Esophagus squamous epithelium (tissue), 5 donors: ENCODE measurements at places on chromosomes 11 and 22.

GRCh38 chr11:134637091-134638015, 225.3 kb upstream of the B3GAT1 start:
- no peak for DNase-seq

DNA sequence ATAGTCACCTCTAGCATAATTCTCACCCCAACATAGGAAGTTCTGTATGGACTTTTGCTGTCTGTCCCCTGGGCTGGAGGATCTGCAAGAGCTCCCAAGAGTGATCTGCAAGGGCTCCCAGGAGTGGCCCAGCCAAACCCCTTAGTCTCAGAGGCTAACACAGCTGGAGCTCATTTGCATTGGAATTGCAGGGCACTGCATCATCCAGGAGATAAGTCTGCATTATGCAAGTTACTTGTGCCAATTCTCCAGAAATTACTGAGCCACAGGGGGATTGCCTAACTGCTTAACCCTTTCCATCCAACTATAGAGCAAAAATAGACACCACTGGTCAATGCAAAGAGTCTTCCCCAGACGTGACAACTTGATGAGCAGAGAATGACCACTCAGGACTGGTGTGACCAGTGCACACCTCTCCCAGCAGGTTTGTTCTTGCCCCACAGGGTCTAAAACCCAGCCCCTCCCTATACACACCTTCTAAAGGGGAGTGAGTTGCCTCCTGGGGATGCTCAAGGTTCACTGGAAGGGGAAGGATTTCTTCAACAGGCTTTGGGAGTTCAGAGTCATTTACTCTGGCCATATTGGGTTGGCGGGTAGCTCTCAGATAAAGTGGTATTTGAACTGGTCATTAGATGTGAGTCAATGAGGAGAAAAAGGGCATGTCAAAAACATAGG, 38.4 kb downstream of the POU2AF3 start:
- no peak for DNase-seq

DNA sequence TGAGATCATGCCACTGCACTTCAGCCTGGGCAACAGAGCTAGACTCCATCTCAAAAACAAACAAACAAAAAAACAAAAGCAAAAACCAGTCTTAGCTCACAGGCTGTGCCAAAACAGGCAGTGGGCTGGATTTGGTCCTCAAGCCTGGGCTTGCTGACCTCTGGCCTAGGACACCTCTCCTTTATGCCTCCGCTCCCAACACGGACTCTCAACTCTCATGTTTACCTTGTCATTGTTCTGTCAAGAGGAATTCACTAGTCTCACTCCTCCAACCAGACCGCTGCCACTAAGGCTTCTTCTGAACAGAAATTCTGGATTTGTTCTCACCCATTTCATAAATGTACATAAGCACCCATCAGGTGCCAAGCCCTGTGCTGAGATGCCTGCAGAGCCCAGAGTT, 42.6 kb downstream of the FAM83F start:
- no peak for DNase-seq

DNA sequence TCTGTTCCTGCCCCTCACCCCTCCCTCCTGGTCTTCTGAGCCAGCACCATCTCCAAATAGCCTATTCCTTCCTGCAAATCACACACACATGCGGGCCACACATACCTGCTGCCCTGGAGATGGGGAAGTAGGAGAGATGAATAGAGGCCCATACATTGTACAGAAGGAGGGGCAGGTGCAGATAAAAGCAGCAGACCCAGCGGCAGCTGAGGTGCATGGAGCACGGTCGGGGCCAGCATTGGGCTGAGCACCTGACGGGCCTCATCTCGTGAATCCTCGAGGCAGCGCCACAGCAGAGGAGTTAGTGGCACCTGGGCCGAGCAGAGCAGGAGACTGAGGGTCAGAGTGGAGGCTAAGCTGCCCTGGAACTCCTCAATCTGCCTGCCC, 941.8 kb downstream of the BRD1 start:
- DNase-seq, result no peak

DNA sequence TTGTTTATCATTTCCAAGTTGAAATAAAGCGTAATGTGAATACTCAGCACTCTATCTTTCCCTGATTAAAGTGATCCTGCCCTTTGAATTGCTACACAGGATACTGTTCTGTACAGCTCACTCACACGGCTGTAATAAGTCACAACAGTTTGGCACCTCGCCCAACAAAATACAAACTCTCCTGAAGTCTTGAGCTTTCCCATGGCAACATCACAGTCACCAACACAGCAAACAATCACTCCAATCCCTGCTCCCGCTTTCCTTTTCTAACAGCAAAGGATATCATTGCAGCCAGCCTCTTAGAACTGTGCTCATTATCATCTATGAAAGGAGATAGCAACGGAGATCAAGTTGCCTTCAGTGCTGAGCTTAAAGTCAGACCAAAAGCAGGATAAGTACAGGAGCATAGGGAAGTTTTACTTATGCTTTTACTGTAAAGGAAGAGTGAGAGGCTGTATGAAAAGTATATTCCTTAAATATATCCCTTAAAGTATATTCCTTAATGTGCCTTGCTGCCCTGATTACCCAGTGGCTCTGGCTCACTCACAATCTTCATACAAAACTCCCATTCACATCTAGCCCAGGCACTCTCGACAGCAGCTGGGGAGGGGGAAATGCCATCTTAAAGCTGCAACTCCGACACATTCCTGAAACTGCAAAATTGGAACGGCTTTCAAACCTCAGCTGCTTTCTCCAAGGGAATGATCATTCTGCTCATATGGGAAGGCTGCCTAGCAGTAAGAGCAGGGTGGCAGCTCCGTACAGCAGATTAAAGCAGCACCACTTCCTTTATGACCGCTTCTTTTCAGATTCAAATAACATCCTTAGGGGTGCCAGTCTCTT, 35.8 kb downstream of the MAML2 start:
- peak; percentile 48 for DNase-seq

DNA sequence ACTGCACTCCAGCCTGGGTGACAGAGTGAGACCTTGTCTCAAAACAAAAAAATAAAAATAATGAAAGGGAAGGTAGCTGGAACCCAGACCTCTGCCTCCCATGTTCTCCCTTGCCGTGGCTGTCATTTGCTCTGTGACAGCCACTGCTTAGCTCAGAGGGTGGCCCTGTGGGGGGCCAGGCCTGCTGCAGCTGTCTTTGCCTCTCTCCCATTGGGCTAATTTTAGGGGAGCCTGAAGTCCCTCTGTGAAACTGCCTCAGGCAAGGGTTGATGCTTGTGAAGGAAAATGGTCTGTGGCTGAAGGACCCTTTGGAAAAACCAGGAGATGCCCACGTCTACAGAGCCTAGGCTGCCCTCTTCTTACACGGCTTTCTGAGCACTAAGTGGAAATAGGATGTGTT, 42.9 kb downstream of the C11orf91 start:
- DNase-seq, result no peak

DNA sequence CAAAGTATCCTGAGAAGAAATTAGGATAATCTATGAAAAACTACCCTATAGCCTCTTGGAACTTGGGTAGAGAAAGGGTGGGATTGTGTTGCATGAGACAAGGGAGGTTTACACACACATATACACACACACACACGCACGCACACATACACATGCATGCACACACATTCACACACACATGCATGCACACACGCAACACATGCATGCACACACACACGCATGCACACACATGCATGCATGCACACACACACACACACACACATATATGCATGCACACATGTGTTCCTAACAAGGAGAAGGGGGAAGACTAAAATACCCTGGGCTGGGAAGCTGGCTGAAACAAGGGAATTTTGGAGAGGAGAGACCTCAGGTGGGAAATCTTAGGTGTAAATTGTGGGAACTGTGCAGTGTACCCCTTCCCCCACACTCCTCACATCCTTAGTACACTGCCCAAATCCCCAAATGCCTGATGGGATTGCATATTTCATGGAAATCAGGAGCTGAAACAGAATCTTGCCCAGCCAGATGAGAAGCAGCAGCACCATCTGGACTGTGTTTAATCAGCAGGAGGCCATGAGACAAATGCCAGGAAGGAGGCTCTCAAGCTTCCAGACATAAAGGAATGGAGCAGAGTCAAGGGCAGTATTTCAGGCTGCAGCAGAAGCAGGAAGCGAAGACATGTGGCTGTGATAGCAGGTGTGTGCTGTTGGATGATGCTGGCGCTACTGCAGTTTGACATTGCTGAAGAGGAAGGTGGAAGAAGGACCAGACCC, 14.6 kb upstream of the POLD3 start:
- no peak for DNase-seq

GRCh38 chr11:95322539-95322938, 91.5 kb upstream of the SESN3 start:
- DNase-seq, result no peak

GRCh38 chr11:95688015-95688414, 101.6 kb downstream of the FAM76B start:
- no peak for DNase-seq

DNA sequence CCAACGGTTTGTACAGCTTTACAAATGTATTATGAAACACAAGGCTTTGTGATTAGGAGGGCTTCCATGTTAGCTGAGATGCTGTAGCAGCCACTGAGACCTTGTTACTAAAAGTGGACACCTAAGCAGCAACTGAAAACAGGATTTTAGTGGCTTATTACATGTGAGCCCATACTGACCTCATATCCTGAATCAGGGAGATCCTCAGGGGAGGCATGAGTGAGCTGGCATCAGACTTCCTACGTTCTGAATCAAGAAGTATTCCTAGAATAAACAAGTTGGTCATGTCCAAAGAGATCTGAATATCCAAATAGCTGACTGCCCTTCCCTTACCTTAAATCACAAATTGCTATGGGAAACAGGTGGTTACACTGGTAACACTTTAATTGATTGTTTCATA, 59.1 kb upstream of the SCUBE2 start:
- DNase-seq, result no peak

DNA sequence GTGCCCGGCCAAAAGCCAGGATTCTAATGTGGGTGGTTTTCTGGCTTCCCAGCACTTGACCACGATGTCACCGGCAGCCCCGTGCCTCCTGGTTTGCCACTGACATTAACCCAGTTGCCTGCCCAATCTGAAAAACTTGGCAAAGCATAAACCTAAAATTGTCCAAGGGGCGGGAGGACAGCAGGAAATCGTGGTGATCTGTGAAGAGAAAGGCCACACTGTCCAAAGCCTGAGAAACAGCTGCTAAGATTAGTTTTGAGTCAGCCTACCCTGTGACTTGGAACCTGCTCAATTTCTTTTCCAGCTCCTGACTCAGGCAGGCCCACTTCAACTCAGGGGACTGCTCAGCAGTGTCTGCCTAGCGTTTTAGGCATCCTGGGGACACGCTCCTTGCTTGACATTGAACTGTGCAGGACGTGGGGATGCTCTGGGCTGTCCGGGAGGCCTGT, 8.2 kb upstream of the F2 start:
- DNase-seq, result no peak

- DNase-seq, result no peak
These were observed 97.4 kb downstream of the CHST1 start for GRCh38 chr11:45568049-45568448.

- no peak for DNase-seq
These were observed 2.5 kb upstream of the SUSD2 start for GRCh38 chr22:24178502-24179440.

- no peak for DNase-seq
These were observed 60.4 kb downstream of the MCHR1 start for GRCh38 chr22:40739721-40740120.

GRCh38 chr11:31804312-31805036, 6.6 kb downstream of the PAX6 start:
- no peak for DNase-seq

DNA sequence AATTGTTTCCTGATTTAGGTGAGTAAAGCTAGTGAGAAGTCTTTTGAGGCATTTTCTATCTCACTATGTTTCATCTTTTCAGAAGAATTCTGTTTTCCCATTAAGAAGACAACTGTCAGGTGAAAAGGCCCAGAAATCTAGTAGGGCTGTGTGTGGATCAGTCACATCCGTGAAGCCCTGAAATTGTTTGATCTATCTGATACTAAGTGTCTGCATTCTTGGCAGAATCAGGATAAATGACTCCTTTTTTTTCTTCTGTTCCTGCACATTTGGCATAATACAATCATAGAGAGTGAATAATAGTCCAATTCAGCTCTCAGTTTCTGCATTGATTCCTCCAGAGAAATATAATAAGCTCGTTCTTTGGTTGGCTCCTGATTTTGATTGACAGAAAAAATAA, 208.3 kb downstream of the NAV2 start:
- DNase-seq, result no peak

GRCh38 chr11:41334007-41334933, 125.2 kb downstream of the LRRC4C start:
- DNase-seq, result no peak

DNA sequence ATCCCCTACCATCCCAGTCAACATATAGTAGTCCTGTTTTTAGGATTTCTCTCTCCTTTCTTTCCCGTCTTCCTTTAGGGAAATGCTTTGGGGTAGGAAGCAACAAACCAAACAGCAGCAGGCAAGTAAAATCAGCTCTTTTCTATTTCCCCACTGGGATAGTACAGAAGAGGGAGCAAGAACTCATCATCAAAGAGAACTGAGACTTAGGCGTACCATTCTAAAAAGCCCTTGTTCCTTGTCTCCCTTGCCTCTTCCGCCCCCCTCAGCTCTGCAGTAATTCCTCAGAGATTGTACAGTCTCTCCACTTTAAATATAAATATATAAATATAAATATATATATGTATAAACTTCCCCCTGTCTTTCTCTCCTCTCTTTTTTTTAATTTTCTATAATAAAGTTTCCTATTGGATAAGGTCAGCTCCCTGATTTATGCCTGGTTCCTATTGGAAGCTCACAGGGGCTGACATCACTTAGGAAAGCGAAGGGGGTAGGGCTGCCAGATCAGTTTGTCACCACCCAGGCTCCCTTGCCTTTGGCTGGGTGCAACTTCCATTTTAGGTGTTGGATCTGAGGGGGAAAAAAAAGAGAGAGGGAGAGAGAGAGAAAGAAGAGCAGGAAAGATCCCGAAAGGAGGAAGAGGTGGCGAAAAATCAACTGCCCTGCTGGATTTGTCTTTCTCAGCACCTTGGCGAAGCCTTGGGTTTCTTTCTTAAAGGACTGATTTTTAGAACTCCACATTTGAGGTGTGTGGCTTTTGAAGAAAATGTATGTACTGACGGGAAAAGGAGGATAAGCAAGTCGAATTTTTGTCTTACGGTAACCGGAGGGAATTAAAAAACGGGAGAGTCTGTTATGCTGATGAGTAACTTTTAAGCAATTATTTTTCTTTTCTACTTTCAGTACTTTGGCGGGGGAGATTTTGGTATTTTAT, at the start of gene CTNND1:
Gene CTNND1 (plus strand): TSS at position 502 of the 934 bp plus-strand sequence. CDS start 29,677 bp downstream, outside the sequence.
- DNase-seq, result no peak

- DNase-seq, result no peak
These were observed 21.2 kb downstream of the DAGLA start for GRCh38 chr11:61701242-61701886.

- no peak for DNase-seq
These were observed 12.3 kb upstream of the SYT7 start for GRCh38 chr11:61593151-61593550.

DNA sequence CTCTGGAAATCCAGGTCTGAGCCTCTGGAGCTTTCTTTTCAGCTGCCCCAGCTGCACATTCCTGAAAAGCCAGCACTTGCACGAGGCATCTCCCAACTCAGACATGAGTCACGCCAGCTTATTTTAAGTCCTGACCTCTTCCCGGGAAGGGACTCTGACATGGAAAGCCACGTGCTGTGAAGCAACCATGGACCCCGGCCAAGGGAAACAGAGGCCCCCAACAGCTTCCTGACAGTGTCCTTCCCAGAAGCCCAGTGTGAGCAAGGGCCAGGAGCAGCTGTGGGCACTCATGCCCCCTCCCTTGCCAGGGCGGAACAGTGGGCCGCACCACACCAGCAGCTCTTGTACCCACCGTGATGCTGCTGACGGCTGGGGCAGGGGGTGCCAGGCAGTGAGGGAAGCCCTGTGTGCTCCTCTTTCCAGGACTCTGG, 118.8 kb upstream of the CADM1 start:
- no peak for DNase-seq

GRCh38 chr11:112343368-112344039, 82.8 kb upstream of the PLET1 start:
- DNase-seq, result no peak

- DNase-seq, result no peak
These were observed at the start of gene OR9Q1 for GRCh38 chr11:58023435-58023931. Gene OR9Q1, plus strand, starts transcription at chr11:58023881. Its CDS starts 155,564 bp downstream, at chr11:58179445.
